ENCODE measurements at places on chromosomes 11 and 22.

- DNase-seq = peak; percentile 47
Observed at GRCh38 chr11:13486926-13487660, 8.7 kb downstream of the PTH start.

GRCh38 chr11:64600281-64600992, 9.4 kb downstream of the SLC22A12 start:
- no peak for DNase-seq

DNA sequence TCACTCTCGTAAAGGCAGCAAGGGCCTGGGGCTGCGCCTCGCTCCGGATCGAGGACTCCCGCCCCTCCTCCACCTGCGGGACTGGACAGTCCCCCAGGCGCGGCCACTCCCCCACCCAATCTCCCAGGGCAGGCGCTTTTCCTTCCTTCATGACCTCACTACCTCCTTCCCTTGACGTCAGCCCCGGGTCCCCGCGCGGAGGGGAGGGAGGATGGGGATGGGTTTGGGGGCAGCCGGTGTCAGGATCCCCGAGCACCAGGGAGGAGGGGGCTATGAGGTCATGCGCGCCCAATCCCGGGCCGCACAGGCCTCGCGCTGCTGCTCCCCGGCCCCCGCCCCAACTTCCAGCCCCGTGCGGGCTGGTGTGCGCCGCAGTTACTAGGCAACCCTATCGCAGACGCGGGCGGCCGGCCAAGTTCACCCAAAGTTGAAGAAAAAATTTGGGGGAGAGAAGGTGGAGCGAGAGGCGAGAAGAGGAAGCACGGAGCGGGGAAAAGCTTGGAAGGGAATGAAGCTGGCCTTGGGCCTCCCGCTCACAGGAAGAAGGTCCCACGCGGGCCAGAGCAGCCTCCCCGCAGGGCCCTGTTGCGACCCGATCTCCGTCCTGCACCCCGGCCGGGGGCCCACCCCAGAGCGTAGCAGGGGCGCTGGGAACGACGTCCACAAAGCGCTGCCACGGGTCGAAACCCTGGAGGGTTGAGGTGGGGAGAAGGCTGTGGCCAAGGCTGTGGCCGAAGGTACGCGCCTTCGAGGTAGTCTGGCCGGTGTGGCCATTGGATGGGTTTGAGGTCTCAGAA, 8.3 kb downstream of the WT1 start:
- DNase-seq = no peak

- no peak for DNase-seq
Observed at GRCh38 chr11:116461789-116462188, 311.0 kb downstream of the BUD13 start.
